Activated CD8-positive, alpha-beta memory T cell treated with anti-CD3 and anti-CD28 coated beads for 1 hour (primary cell): ENCODE measurements at places on chromosomes 1 and 21.

DNA sequence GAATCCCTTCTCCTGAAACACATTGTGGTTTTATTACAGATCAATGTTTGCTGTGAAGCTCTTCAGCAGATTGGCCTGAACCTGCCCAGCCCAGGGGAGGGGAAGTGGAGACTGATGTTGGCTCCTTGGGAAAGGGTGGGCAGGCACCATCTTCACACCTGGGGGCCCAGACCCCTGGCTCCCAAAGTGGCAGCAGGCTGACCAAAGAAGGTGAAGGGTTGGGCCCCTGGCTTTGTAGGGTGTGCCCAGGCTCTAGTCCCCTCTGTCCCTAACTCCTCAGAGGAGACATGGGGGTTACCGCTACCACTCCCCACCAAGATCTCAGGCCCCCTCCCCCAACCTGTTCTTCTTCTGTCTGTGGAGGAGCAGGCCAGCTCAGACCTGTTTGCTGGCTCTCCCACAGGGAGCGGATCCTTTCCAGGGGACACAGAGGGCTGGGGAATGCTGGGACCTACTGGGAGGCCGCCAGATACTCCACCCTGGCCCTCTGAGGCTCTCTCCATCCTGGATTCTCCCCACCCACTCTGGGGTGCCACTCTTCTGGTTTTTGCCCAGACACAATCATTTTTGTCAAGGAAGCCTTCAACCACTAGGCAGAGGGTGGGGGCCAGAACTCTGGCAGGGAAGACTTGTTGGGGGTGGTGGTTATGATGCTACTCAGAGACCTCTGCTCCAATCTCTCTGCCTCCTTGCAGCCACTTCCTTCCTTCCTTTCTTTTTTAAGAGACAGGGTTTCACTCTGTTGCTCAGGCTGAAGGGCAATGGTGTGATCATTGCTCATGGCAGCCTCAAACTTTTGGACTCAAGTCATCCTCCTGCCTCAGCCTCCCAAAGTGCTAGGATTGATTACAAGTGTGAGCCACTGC is 5.0 kb upstream of the EFNA3 start:
- DNase-seq, result no peak

DNA sequence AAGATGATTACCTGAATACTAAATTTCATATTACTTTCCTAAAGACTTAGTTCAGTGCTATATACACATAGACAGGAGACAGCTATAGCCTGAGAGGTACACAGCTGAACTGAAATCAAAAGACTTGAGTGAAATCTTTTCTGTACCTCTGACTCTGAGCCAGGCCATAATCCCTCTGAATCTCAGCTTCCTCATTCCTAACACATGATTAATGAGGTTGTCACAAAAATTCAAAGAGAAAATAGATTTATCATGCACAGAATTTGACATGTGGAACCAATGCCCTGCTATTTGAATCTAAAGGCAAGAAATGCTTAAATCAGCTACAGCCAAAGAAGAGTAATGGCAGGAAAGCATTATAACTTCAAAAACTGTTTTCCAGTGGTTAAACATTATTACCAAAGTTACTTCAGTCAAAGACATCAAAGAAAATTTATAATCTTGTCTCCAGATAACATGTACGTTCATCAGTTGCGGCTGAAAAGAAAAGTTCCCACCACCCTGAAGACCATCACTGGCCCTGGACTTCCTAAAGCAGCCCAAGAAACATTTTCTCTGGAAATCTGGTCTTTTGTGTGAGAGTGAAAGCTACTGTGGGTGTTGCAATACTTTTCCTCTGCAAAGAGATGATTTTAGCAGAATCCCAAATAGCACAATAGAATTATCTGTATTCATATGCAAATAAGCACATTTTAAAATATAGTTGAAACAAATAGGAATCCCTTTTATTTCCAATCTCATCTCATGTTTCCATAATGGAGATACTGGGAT is 13.8 kb upstream of the ATP1A1 start:
- no peak for DNase-seq

DNA sequence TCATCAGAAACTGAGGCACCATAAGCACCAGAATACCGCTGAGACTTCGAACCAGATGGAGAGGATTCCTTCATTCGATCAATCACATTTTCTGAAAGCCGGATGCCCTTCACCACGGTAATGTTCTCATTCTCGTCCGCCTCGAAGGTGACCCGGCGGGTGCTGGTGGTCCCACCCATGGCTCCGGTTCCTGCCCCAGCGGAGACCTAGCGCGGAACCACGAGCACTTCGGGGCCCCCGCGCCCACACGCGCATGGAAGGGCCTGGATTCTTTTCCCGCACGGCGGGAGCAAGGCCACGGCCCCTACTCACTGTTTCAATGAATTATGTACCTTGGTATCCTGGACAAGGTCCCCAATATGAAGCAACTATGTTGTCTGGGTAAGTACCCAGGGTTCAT is 33.1 kb upstream of the WDTC1 start:
- DNase-seq, result no peak

GRCh38 chr1:46197560-46197963 is 672 bp downstream of the POMGNT1 start:
- DNase-seq, result no peak

DNA sequence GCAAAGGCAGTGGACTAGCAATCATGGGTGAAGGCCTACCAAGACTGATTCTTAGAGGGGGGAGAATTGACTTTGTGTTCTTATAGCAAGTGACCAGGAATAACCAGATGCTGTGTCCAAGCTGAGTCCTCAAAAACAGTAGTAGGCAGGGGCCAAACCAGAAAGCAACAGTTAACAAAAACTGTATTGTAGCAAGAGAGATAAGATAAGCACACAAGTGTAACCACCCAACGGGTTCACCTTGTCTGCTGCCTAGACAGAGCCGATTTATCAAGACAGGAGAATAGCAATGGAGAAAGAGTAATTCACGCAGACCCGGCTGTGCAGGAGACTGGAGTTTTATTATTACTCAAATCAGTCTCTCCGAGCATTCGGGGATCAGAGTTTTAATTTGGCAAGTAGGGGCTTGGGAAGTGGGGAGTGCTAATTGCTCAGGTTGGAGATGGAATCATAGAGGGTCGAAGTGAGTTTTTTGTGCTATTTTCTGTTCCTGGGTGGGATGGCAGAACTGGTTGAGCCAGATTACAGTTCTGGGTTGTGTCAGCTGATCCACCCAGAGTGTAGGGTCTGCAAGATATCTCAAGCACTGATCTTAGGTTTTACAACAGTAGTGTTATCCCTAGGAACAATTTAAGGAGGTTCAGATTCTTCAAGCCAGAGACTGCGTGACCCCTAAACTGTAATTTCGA is 8.3 kb upstream of the CSRP1 start:
- no peak for DNase-seq
